G401 (cell line): ENCODE measurements at places on chromosomes 1 and 21. TPM values are rescaled to one million over a fixed set of nuclear protein-coding genes. Genes with fewer than 3 reads are reported as not detected.

OPTC gene
- total RNA-seq = not detected in 2 replicates

AGMAT gene
- total RNA-seq = 2.0 and 2.6 TPM in 2 replicates

FOXO6 gene
- total RNA-seq = 0.51 and 1.5 TPM in 2 replicates

TLR5 gene
- 1.2 TPM in 1 of 2 replicates, not detected in the other for total RNA-seq

TTC39A gene
- total RNA-seq = 20.3 and 37.4 TPM in 2 replicates
